ENCODE measurements at places on chromosomes 6 and 20.

DNA sequence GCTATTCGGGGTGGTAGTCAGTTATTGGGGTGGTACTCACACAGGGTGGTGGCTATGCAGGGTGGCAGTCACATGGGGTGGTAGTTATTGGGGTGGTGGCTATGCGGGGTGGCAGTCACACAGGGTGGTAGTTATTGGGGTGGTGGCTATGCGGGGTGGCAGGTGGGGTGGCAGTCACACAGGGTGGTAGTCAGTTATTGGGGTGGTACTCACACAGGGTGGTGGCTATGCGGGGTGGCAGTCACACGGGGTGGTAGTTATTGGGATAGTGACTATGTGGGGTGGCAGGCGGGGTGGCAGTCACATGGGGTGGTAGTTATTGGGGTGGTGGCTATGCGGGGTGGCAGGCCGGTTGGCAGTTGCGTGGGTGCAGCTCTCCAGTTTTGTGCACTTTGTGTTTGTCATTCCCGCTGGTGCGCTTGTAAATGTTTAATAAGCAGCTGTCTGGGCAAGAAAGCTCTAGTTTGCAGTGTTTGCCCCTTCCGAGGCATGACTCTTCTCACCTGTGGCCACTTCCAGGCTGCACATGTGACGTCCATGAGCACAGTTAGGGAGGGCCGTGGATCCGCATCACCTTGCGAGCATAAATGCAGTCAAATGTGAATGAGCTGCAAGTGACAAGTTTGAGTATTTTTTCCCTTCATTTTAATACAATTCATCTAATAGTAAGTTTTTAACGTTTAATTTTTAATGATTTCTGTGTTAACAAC is 219.0 kb upstream of the CST7 start:
- DNase-seq, result no peak

GRCh38 chr6:79146421-79146820 is 68.4 kb upstream of the PHIP start:
- DNase-seq, result no peak

- DNase-seq, result no peak
These were observed 169.7 kb downstream of the EYA4 start for GRCh38 chr6:133410638-133411435.

DNA sequence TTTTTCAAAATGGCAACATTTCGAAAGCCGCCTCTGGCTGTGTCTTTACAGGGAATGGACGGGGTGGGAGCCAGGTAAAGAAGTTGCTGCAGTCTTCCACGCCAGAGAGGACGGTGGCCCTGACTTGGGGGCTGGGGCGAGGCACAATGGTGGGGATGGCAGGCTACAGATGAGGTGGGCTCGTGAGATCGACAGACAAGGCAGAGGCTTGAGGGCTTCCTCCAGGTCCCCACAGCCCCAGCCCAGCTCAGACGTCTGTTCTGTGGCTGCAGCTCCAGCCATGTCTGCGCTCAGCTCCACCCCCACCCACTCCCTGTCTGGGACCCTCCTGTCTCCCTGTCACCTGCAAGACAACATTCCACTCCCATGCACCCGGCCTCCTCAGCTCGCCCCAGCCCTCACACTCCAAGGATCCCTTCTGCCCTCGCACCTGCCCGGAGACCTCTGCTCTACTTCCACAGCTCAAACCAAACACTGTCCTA is 7.4 kb upstream of the C20orf144 start:
- no peak for DNase-seq

DNA sequence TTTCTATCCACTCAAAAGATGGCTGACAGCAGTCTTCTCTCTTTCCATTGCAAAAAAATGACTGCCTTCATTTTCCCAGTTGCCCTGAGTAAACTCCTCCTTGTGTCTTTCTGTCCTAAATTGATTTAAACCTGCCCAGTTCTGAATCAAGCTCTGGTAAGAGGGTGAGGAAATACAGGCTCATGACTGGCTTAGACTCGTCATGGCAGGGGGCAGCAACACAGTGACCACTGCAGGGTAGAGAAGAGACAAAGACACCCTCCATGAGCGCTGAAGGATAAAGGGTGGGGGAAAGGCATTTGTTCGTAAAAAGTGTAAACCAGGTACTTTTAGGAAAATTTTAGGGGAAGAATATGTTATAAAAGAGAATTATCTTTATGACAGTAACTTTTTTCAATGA is 738.2 kb upstream of the FLRT3 start:
- no peak for DNase-seq

DNA sequence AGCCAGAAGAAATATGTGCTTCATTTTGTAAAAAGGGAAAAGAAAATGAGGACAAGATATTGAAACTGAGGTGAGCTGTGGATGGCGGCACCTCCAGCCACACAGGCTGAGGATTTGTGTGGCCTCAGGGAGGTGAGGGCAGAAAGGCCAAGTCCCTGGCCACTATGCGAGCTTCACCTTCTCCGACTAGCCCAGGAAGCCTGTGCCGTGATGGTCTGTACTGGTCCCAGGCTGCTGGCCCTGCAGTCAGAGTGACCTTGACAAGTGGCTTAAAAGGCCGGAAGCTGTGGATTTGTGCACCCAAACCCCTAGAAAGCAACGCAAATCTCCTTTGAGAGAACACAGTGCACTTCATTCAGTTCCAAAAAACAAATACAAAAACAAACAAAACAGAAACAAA is 48.1 kb downstream of the WDR27 start:
- DNase-seq, result no peak

GRCh38 chr6:79070206-79070825 is 7.7 kb downstream of the PHIP start:
- no peak for DNase-seq

GRCh38 chr6:131331151-131331550 is 195.9 kb downstream of the AKAP7 start:
- peak; percentile 13 for DNase-seq

DNA sequence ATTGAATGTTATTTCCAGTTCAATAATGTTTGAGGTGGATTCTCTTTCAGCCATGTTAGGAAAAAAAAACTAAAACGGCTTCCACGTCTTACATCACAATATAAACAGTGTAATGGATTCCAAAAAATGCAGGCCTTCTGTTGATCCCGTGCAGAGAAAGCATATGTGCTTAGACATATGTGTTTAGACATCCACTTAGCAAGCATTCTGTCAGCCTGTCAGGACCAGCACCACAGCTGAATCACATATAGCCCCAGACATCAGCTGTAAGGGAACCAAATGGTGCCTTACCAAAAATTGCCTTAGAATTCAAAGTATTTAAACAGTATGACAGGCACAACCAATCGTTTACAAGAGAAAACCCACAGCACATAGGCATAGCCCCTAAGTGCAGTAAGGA is 304.9 kb downstream of the EYA4 start:
- DNase-seq, result peak; percentile 55

DNA sequence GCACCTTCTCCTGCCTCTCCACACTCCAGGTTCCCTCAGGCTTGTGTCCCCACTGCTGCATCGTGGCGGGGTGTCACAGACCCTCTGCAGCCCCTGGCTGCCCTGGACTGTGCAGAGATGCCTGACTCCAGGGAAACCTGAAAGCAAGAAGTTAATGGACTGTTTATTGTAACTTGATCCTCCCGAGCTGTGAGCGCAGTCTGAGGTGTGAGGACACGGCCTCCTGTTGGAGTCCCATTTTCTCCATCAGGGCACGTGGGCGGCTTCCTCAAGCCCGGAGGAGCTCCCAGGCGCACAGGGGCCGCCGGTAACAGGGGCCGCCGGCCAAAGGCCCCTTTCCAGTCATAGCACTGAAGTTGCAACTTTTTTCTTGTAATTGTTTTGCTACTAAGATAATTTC is 16.9 kb downstream of the RBM38 start:
- no peak for DNase-seq

- no peak for DNase-seq
These were observed 160.2 kb upstream of the RIMS1 start for GRCh38 chr6:71726121-71726520.

- peak; percentile 82 for DNase-seq
These were observed 49.6 kb downstream of the PTCHD4 start for GRCh38 chr6:48061265-48061990.

GRCh38 chr6:119255492-119255891 is 94.1 kb downstream of the MAN1A1 start:
- DNase-seq, result no peak

DNA sequence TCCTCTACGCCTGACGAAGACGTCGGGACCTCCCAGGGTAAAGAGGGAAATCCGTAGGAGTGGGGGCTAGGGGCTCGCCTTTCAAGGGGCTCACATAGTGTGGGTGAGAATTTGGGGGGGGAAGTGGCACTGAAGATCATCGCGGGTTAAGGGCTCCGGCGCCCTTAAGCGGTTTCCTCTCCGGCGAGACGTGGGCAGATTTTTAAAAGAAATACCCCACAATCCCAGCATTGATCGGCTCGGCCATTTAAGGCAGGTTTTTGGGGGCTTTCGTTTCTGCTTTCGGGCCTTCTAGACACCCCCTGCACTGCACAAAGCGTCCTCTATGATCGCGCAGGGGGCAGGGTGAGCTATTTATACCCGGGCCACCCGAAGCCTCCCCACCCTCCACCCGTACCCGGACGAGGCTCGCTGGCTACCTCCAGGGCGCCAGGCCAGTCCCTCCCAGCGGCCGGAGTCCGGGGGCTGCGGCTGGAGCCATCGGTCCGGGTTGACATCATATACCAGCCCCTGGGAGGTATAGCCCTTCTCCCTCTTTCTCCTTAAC is 1.2 kb downstream of the NKX2-2 start:
- DNase-seq, result no peak

DNA sequence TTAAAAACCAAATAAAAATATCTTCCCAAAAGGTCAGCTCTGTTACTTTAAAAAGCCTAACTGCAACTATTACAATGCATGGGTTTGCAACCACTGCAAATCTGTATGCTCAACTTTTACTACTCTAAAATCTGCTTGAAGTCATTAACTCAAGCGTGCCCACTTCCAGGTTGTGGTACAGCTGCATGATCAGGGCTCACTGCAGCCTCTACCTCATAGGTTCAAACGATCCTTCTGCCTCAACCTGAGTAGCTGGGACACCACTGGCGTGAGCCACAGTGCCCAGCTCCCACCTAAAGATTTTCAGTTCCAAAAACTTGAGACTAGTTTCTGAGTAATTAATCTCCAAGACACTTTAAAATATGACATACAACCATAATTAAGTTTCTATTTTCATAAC is 8.2 kb downstream of the DIDO1 start:
- no peak for DNase-seq

GRCh38 chr6:169499848-169500247 is 202.0 kb downstream of the WDR27 start:
- no peak for DNase-seq

- DNase-seq, result no peak
These were observed 783.4 kb upstream of the CHD6 start for GRCh38 chr20:42401613-42402012.

DNA sequence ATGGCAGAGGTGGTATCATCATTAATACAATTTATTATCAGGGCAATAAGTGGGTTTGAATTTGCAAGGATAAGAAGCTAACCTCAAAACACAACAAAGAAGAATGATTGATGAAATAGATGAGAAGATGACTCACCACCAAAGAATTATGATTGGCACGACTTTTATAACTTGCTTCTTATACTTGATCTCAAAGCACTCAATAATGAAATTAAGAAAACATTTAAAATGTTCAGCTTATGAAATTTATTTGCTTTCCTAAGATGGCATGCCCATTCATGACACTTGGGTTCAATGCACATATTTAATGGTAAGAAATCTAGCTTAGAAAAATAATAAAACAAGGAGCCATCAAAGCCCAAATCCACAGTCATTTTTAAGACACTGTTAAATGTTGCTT is 477.5 kb downstream of the GJA1 start:
- DNase-seq, result no peak

- peak; percentile 90 for DNase-seq
These were observed 764 bp upstream of the SNAP25 start for GRCh38 chr20:10217721-10218410.

DNA sequence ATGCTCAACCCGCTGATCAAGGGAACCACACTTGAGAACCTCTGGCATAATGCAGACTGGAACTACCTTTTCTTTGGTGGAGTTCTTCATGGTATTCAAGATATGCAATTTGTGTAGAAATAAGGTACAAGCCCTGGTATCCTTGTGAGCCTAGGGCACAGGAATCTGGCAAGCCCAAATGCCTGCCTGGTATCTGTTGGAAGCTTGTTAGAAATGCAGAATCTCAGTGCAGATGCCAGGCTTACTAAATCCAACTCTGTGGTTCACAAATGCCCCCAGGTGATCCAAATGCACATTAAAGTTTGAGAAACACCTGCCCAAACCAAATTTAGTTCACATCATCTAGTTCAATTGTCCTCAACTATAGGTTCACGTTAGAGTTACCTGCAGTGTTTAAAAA is 159.8 kb upstream of the LAMP5 start:
- DNase-seq, result no peak

GRCh38 chr20:14470231-14470899 is 133.0 kb upstream of the FLRT3 start:
- DNase-seq, result no peak

GRCh38 chr20:22546344-22546743 is 38.0 kb downstream of the FOXA2 start:
- DNase-seq, result no peak

- no peak for DNase-seq
These were observed 132.7 kb downstream of the SNX5 start for GRCh38 chr20:17835934-17836300.

DNA sequence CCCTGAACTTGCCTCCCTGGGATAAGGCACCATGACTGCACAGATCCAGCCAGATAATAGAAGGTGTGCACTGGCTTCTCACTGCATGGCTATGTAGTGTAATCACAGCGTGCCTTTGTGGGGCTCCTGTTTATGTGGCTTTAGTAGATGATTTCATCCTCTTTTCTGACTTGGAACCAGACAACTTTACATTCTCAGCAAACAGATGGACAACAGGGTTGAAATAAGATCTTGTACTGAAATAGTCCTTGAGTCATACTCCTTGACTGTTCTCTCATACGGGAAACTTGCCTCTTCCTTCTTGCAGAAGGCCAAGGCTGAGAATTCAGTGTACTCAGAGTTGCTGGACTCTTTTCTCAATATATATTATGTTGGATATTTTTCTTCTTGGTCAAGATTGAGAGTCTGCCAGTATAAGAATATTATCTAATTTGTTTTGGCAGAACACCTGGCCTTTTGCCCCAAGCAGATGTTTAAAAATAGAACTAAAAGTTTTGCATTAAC is 25.0 kb upstream of the RNF144B start:
- DNase-seq, result peak; percentile 92

DNA sequence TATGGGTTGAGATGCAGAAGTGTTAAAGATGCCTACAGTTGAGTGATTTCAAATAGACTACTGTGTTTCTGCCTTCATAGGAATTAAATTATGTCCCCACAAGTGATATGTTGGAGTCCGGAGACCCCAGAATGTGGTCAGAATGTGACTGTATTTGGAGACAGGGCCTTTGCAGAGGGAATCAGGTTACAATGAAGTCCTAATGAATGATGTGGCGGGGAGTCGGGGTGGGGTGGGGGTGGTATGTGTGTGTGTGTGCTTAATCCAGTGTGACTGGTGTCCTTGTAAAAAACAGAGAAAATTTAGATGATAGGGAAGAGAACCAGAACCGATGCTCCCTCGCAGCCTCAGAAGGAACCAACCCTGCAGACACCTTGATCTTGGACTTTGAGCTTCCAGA is 448.2 kb downstream of the QKI start:
- DNase-seq, result no peak
